Fibroblast of skin of left quadriceps (primary cell): ENCODE measurements at places on chromosomes 1 and 21.
A peak's percentile ranks its signal among the peaks of the same experiment; 100 is the strongest.

DNA sequence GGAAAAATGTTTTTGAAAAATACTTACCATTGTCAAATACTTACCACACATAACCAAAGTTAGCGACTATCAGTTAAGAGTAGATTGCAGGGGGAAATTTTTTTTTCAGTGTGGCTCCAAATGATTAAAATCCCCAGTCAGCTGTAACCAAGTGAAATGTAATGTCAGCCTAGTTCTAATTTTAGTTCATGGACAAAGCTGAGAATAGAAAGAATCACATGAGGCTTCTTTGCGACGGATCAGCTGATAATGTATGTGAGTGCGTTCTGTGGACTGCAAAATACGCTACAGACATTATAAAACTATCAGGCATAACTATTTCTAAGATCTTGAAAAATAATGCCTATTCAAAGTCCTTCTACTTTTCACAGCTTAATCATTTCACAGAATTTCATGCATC, at the start of gene LRRC39:
Gene LRRC39, minus strand, starts transcription at position 166 of the 400 bp plus-strand sequence. CDS start 9,740 bp downstream, outside the sequence.
- no peak for DNase-seq

DNA sequence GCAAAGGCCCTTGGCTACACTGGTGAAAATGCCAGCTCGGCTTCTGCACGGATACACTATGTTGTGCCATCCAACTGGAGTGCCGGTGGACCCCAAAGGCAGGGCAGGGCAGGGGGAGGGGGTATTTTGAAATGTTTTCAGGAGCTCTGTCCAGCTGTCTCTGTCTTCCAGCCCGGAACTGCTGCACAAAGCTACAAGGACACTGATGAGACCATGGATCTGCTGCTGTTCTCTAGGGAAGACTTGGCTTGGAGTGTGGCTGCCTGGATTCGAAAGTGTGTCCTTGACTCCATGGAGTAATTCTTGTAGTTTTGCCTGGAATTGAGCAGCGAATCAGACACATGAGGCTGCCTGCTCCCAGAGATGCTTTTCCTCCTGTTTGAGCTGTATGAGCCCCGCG, 42.4 kb downstream of the TTC39A start:
- DNase-seq: no peak

DNA sequence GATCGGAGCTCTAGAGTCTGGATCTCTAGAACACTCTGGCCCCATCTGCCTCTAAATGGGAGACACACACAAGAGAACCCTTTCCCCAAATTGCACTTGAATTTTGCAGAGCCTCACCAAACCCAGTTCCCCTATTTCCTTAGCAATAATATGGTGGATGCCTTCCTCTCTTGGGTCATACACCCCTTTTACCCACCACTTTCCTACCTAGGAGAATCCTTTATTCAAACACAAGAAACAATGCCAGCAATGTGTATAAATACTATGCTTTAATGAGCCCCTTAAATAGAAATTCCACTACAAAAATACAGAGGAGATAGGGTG, 760 bp upstream of the SF3B4 start:
- DNase-seq: no peak

DNA sequence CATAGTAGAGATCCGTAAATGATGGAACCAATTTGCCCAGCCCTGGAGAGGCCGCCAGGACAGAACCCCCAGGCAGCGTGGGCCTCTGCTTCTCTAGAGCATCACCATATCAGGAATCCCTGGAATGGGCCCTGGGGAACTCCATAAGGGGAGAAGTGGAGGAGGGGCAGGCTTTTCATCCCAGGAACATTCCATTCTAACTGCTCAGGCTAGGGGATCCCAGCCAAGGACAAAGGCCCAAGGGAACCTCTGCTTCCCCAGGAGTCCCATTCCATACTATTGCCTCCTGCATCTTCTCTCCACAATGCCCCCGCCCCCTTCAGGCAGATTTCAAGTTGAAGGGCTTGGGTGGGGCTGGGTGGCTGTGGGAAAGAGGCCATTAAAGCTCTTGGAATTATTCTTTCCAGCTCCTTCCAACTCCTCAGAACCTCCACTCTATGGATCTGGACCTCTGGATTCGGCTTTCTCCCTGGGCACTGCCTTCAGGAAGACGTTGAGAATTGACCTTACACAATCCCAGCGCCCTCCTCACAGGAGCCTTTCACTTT, 6.0 kb downstream of the TRNP1 start:
- peak; percentile 99 for DNase-seq

- DNase-seq: no peak
These were observed 641 bp upstream of the KCNK2 start for GRCh38 chr1:215081661-215082531.

- DNase-seq: no peak
These were observed 96.5 kb downstream of the NME7 start for GRCh38 chr1:169271098-169271497.

- peak; percentile 83 for DNase-seq
These were observed 30.0 kb upstream of the EPS8L3 start for GRCh38 chr1:109793486-109794318.

- peak; percentile 42 for DNase-seq
These were observed 57.2 kb downstream of the TNFSF4 start for GRCh38 chr1:173149887-173150286.

GRCh38 chr1:203185061-203185461, 1.4 kb downstream of the CHI3L1 start:
- DNase-seq: no peak

- no peak for DNase-seq
These were observed 46.6 kb downstream of the DISP3 start for GRCh38 chr1:11525516-11525915.

- no peak for DNase-seq
These were observed 11.6 kb upstream of the AKR7A3 start for GRCh38 chr1:19300211-19300610.

- no peak for DNase-seq
These were observed 49.4 kb downstream of the NFIA start for GRCh38 chr1:61131716-61132115.

GRCh38 chr21:39453571-39454179, 1.9 kb downstream of the SH3BGR start:
- DNase-seq: no peak

DNA sequence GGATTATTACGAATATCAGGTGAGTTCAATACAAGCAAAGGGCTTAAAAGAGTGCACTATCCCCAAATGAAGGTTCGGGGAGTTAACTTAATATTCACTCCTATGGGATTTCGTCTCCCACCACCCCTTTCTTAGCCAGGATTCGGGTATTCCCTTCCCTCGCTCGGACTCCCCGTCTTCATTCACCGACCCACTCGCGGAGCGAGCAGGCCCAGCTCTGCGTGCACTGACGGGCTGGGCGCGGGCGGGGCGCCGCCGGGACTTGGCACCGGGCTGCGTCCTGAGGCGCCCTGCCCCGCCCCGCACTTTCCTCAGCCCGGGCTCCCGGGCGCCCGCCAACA, 7.7 kb upstream of the MPZL1 start:
- DNase-seq: no peak

DNA sequence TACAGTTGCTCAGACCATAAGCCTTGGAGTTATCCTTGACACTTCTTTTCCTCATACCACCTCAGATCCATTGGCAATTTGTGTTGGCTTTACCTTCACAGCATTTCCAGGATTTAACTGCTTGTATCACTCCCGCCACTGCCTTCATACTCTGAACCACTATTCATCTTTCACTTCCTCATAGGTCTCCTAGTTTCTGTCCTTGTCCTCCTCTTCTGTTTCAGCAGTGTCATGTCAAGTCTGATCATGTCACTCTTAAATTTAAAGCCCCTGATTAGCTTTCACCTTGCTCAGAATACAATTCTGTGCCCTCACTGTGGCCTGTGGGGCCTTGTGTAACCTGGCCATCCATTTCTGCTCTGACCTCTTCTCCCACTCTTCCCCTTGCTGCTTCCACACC, 34.7 kb upstream of the C1orf115 start:
- DNase-seq: no peak

- peak; percentile 58 for DNase-seq
These were observed 10.7 kb downstream of the OPTC start for GRCh38 chr1:203504400-203505250.

DNA sequence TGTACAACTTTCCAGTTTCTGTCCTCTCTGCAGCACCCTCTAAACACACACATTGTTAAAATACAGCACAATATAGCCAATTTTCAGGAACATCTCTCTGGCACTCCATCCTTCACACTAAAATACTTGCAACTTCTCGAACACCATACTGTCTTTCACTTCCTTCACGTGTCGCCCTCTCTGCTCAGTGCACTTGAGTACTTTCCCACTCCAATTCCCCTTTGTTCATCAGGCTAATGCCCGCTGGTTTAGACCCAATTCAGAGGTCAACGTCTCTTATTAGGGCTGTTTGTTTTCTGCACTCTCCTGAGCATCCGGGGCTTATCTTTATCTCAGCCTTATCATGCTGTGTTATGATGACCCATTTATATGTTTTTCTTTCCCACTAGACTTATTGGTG, 238.2 kb upstream of the SGIP1 start:
- DNase-seq: no peak

GRCh38 chr1:44519035-44519676, 114.1 kb downstream of the RNF220 start:
- DNase-seq: no peak

DNA sequence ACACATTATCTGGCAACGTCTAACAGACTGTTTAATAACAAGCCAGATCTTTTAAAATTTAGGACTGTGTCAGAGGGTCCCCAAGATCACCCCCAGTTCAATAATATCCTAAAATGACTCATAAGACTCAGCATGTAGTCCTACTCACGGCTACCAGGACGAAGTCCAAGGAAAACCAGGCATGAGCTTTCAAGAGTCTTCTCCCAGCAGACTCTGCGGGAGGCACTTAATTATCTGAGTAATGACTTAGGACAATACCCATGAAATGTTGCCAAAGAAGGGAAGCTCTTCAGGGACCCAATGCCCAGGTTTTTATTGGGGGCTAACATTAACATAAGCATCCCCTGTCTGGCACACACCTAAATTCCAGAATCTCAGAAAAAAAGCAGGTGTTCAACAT, 7.0 kb downstream of the HFM1 start:
- no peak for DNase-seq
